NCI-H2081 (cell line): ENCODE measurements at places on chromosomes 2 and 18.

DNA sequence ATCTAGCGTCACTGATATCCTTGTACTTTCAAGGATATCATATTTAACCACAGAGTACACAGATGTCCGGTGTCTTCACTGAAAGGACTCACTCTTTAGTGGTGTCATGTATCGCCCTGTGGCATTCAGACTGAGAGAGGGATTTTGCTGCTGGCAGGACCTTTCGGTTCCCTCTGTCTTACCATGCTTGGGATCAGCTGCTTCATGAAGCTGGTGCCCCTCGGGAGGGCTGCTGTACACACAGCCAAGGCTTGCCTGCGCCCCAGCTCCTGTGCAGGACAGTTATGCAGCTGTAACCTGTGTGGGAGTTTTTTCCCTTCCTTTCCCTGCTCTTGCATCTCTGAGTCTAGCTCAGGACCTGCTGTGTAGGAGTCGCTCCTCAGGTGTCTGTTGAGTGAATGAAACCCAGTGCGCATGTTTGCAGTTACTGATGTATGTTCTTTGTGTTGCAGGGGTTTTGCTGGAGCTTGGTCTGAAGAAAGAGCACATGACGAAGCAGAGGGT is 64.4 kb downstream of the GREB1 start:
- no peak for DNase-seq

DNA sequence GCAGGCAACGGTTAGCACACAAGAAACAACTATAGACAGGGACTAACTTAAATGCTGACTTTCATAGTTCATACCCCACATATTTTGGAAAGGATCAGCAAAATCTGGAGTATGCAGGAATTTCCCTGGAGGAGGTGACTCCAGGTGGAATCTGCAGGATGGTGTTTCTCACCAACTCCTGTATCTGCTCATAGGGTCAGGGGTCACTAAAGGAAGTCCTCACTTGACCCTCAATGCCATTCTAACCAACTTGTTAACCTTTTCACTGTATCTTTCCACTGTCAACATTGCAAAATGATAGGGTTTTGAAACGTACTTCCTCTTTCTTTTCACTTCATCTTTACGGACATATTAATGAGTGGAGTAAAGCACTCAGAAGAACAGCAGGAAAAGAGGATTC is 207.0 kb upstream of the CXCR4 start:
- no peak for DNase-seq

GRCh38 chr2:102592601-102593000 is 26.8 kb upstream of the SLC9A2 start:
- DNase-seq = no peak

DNA sequence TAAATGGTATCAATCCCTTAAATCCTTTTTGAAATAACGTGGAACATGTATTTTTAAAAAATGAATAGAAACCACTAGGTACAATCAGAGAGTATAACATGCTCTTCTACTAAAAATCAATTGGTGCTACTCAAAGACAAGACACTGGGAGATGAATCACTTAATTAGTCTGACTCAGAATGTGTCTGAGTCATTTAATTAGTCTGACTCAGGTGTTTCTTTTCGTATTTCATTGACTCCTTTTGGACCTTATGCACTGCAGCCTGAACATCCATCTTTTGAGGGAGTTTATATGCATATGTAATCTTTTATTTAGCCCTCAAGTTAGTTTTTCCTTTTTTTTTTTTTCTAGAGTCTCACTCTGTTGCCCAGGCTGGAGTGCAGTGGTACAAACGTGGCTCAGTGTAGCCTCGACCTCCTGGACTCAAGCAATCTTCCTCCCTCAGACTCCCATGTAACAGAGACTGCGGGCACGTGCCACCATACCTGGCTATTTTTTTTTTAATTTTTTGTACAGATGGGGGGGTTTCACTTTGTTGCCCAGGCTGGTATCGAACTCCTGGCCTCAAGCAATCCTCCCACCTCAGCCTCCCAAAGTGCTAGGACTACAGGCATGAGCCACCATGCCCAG is 26.5 kb downstream of the PPP4R3B start:
- no peak for DNase-seq

DNA sequence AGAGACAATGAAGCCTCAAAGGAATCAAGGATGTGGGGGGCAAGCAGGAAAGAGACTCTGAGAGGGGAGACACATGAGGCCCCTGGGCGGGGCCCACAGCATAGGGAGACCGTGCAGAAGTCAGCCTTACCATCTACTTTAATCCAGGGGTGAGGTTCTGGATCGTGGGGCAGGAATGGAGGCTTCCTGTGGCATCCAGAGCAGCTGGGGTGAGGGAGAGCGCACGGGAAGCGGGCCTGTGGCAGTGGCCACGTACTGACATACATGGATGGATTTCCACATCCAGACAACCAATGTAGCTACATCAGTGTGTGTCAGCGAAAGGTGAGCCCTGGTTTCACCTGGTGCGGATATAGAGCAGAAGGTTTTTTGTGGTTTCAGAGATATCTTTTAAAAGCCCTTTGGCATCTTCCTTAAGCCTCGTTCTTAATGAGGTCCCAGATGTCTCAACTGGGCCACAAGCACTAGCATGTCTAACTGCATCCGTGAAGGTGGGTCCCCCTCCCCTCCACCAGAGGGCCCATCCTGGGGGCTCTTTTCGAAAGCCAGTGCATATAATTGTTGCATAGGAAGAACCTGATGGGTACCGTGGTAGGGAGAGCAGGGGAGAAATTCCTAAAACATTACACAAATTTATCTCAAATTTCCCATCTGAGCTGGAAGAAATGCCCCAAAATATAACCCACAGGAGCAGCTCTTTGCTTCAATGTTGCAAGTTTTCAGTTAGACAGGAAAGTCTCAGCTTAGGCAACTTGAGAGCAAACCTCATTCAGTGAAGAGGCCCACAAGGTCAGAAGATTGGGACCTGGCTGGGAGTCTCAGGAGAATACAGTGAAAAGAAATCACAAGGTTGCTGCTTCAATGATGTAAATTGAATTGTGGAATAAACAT is 90.9 kb downstream of the SP3 start:
- DNase-seq = no peak

GRCh38 chr2:219851801-219852481 is 224.5 kb downstream of the SLC4A3 start:
- DNase-seq = no peak

- DNase-seq = no peak
These were observed 29.2 kb upstream of the LDAH start for GRCh38 chr2:20852139-20852538.

- no peak for DNase-seq
These were observed 256.4 kb upstream of the FBXO11 start for GRCh38 chr2:48162742-48163141.

GRCh38 chr2:230068651-230069055 is at the start of gene SLC16A14:
Gene SLC16A14 (minus strand): TSS chr2:230068924. CDS start chr2:230059352, 9,572 bp downstream.
- peak; percentile 43 for DNase-seq

- no peak for DNase-seq
These were observed 13.2 kb upstream of the MARCHF4 start for GRCh38 chr2:216385478-216385877.

DNA sequence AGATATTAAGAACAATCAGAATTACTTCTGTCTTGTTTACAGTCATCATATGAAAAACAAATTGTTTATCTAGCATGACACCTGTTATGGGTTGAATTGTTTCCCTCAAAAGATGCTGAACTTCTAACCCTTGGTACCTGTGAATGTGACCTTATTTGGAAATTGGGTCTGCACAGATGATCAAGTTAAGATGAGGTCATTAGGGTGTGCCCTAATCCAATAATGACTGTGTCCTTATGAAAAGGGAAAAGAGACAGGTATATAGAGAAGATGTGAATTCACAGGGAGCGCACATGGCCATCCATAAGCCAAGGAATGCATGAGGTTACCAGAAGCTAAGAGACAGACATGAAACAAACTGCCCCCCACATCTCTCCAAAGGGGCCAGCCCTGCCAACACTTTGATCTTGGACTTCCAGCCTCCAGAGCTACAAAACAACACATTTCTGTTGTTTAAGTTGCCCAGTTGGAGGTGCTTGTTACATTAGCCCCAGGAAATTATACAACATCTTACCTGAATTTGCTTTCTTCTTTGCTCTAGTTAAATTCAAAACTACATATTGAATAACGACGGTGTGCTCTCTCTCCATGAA is 2.3 kb upstream of the HPCAL1 start:
- no peak for DNase-seq

GRCh38 chr18:36594621-36595020 is 234.2 kb downstream of the TPGS2 start:
- no peak for DNase-seq

DNA sequence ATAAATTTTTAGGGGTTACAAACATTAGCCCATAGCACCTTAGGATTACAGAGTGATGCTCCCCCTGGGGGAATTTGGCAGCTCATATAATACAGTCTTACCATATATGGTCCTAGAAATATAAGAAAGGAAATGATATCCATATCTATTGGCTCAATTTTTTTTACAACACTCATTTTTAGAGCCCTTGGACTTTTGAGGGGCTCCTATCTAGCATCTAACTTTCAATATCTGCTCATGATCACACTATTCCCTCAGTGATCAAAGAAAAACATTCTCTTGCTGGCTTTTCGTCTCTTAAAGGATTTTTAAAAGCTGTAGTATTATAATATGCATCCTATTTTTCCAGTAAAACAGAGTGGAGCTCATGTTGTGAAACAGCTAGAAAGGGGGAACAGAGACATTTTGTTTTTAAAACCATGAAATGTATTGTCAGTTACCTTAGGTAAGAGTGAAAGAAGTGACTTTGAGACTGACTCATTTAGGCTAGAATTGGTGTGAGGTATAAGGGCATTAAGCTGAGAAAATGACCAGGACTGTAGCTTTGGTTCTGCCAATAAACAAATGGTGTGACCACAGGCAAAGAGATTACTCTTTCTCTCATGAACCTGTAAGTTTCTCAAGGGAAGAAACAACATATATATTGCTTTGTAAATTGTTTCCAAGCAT is 65.8 kb downstream of the ALPK2 start:
- no peak for DNase-seq

- no peak for DNase-seq
These were observed 1.0 kb downstream of the PLEK start for GRCh38 chr2:68366083-68366560.

- DNase-seq = no peak
These were observed 12.2 kb downstream of the CREB1 start for GRCh38 chr2:207541933-207542332.

DNA sequence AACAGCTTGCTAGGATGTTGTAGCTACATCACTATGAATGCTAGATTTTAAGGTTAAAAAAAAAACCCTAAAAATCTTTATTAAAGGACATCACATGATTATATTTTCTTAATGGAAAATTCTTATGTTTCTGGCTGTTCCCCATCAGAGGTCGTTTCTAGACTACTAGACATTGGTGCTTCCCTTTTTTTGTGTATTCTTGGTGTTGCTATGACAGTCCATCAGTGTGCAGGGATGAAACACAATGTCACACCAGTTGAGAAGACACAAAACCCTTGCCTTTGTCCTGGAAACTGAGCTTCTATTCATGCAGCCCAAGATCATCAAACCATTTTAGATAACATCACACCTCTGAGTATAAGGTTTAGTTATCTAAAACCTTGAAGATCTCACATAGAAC is 19.9 kb upstream of the TMEM131 start:
- no peak for DNase-seq

GRCh38 chr2:80008596-80008995 is 296.0 kb downstream of the LRRTM1 start:
- no peak for DNase-seq

GRCh38 chr2:68764041-68764805 is 29.6 kb downstream of the ARHGAP25 start:
- no peak for DNase-seq

DNA sequence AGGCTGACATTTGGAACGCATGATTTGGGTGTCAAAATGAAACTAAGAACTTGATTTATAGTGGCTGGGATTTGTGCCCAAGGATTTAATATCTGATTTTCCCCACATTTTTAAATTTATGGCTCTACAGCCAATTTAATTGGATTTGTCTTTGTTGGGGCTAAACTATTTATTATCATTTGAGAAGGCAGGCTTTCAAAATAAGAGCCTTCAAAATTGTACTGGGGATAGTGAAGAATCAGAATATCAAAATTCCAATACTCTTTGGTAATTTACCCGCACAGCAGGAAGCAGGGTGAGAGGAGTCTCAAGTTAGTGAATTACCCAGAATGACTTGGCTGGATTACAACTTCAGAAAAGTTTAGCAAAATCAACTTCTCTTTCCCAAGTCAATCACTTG is 278.1 kb downstream of the LRATD1 start:
- DNase-seq = no peak

GRCh38 chr2:187547353-187547979 is 6.8 kb downstream of the TFPI start:
- no peak for DNase-seq

DNA sequence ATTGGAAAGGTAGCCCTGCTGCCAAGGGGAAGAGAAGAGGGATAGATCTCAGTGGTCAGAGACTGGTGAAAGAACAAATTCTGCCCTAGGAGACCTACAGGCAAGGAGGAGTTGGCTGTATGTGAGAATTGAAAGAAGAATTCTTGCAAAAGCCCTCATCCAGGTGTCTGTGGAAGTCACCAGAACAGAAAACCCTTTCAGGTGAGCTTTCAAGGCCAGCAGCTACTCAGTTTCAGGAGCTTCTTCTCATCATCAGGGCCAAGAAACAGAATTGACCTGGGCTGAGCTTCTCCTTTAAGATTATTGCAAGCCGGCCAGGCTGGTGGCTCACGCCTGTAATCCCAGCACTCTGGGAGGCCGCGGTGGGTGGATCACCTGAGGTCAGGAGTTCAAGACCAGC is 110.2 kb downstream of the CDK15 start:
- DNase-seq = no peak

DNA sequence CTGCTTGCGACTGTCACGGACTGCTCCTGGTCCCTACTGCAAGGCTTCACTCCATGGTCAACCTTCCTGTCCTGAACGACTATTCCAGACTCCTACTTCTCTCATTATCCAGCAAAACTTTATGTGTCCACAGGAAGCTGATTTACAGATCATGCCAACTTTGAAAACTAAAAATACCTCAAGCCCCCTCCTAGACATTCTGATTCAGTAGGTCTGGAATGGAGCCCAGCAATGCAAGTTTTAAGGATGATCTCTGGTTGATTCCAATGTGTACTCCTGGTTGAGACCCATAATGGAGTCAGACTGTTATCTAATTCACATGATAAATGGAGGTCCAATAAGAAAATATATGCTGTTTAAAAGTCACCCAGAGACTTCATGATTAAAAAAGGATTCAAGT is 13.1 kb upstream of the LRATD1 start:
- DNase-seq = no peak

DNA sequence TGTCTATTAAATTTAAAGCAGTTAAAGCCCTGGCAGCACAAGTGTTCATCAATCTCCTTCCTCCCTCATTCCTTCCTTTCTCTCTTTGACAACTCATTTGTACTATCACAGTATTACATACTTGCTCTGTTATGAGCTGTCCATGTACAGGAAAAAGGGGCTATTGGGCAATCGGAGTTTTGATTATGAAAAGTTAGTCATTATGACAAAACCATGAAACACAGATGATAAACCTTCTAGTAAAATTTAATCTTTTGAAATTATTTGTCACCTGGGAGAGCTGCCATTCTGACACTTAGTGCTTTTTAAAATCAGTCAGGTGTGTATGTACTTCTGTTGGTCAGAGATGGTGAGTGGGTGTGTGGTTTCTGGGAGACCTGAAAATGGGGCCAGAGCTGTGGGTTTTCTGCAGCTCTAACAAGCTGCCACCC is 39.4 kb downstream of the MAP4K4 start:
- DNase-seq = no peak
